ENCODE measurements at places on chromosomes 2 and 18.

DNA sequence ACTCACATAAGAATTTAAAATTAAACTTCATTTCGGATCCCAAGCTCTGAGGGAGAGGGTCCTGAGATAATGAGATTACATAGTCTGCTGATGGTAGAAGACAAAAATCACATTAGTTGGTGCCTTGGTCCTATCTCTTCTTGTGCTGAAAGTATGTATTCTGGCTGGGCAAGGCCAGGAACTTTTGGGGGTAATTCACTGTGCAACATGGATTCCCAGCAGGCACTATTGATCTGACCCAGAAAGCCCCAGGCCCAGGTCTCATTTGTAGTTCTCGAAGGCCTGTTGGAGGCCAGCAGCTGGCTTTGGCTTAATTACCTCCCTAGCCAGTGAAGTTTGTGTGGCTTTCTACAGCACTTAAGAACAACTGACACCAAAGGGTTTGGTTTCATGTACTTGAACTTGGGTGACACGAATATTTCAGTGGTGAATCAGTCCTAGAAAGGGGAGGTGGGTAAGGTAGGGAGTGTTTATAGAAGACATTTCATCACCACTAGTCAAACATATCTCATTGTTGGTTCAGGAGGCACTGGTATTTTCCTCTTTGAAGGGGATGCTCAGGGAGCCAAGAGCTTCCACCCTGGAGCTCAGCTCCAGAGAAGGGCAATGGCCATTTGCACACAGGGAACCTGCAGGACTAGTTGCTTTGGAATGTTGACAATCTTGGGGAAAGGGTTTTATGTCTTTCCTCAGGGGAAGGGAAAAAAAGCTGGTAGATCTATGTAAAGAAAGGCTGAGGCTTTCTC is 217.8 kb downstream of the OSR1 start:
- no peak for DNase-seq
- no peaks in the 10 kb centered on the region for H3K27me3 ChIP-seq
- H3K4me3 ChIP-seq, result peak overlapping the region; percentile 64
- peak overlapping the region; percentile 91 for H3K27ac ChIP-seq

DNA sequence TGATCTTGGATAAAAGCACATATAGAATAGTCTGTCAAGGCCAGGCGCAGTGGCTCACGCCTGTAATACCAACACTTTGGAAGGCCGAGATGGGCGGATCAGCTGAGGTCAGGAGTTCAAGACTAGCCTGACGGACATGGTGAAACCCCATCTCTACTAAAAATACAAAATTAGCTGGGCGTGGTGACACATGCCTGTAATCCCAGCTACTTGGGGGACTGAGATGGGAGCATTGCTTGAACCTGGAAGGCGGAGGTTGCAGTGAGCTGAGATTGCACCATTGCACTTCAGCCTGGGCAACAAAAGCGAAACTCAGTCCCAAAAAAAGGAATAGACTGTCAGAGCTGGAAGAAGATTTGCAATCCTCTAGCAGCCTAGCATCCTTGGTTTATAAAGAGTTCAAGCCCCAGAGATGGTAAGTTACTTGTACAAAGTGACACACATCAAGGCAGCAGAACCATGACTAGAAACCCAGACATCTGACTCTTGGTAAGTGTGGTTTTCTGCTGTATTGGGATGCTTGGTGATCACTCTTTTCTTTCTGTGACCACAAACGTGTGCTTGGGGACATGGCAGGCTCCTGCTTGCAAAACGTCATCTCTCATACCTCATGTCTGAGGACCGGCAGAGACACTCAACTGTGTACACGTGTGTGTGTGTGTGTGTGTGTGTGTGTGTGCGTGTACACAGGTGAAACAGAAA is 69.0 kb downstream of the OSBPL6 start:
- no peaks in the 10 kb centered on the region for H3K27me3 ChIP-seq
- no peaks in the 10 kb centered on the region for H3K4me1 ChIP-seq
- DNase-seq, result no peak
- no peaks in the 10 kb centered on the region for H3K36me3 ChIP-seq

DNA sequence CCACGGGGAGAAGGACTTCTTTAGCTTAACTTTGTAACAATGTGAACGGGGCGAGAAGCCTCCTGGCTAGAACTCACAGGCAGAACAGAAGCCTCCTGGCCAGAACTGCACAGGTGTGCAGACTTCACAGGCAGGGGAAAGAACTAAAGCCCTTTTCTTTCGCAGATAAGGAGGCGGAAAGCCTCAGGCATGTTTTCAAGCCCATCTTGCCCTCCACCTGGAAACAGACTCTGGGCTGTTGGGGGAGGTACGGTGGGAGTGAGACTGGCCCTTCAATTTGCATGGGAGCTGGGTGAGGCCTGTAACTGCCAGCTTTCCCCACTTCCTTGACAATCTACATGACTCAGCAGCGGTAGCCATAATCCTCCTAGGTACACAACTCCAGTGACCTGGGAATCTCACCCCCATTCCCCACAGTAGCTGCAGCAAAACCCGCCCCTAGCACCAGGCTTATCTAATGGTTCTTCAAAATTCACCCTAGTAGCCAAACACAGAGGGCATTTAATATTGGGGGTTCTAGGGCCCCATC is 22.9 kb upstream of the ABCA12 start:
- no peaks in the 10 kb centered on the region for H3K36me3 ChIP-seq
- H3K4me3 ChIP-seq, result no peak overlapping the region
- H3K4me1 ChIP-seq, result no peaks in the 10 kb centered on the region
- DNase-seq, result no peak

DNA sequence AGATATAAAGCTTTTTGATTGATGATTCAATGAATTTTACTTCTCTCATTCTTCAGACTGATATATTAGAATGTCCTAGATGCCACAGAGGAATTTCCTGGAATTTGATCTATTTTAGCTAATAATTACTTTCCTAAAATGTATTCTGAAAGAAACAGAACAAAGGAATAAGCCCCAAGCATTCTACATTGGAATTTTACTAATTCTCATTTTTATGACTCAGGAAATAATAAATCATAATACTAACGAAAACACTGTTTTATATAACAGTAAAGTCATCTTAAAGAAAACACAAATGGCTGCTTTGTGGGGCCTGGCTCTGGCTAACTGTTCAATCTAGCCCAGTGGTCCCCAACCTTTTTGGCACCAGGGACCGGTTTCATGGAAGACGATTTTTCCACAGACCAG is 68.6 kb upstream of the LPIN2 start:
- no peaks in the 10 kb centered on the region for H3K27me3 ChIP-seq
- H3K36me3 ChIP-seq, result no peaks in the 10 kb centered on the region
- no peak for DNase-seq
- H3K4me1 ChIP-seq, result peaks cover 54% of the 10 kb centered on the region
- H3K4me3 ChIP-seq, result no peak overlapping the region

DNA sequence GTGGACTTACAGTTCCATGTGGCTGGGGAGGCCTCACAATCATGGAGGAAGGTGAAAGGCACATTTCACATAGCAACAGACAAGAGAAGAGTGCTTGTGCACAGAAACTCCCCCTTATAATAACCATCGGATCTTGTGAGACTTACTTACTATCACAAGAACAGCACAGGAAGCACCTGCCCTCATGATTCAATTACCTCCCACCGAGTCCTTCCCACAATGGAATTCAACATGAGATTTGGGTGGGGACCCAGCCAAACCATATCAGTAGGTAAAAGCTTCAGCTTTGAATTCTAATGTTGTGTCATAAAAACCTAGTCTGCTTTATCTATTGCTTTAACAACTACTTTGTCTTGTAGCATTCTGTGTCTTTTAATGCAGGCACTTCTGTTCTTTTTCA is 140.4 kb upstream of the PIK3C3 start:
- peaks cover 5% of the 10 kb centered on the region for H3K27me3 ChIP-seq
- no peaks in the 10 kb centered on the region for H3K36me3 ChIP-seq
- H3K4me1 ChIP-seq, result no peaks in the 10 kb centered on the region
- no peak overlapping the region for H3K27ac ChIP-seq

DNA sequence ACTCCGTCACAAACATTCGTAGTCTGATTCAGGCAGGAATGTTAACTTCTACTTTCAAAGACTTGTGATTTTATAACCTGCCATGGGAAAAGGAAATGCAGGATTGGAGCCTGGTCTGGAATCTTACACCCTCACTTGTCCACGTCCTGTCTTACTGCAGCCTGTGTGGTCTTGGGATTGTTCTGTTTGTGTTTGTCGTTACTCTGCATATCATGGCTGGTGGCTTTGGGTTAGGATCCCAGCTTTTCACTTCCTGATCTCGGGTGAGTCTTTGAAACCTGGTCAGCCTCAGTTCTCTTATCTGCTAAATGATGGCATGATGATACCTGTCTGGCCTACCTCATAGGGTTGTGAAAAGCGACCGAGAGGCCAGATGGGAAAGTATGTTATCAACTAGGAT is 34.6 kb downstream of the SH3BP4 start:
- H3K27me3 ChIP-seq, result no peaks in the 10 kb centered on the region
- DNase-seq, result no peak
- peaks cover 39% of the 10 kb centered on the region for H3K4me1 ChIP-seq

Data from type B pancreatic cell (in vitro differentiated cells).